ENCODE measurements at places on chromosomes 11 and 22.
A peak's percentile ranks its signal among the peaks of the same experiment; 100 is the strongest.

- no peak for DNase-seq
Measured at GRCh38 chr11:104916442-104916841, 18.2 kb upstream of the CASP12 start.

- DNase-seq, result peak; percentile 72
Measured at GRCh38 chr11:67354075-67355022, 1.0 kb upstream of the POLD4 start.

DNA sequence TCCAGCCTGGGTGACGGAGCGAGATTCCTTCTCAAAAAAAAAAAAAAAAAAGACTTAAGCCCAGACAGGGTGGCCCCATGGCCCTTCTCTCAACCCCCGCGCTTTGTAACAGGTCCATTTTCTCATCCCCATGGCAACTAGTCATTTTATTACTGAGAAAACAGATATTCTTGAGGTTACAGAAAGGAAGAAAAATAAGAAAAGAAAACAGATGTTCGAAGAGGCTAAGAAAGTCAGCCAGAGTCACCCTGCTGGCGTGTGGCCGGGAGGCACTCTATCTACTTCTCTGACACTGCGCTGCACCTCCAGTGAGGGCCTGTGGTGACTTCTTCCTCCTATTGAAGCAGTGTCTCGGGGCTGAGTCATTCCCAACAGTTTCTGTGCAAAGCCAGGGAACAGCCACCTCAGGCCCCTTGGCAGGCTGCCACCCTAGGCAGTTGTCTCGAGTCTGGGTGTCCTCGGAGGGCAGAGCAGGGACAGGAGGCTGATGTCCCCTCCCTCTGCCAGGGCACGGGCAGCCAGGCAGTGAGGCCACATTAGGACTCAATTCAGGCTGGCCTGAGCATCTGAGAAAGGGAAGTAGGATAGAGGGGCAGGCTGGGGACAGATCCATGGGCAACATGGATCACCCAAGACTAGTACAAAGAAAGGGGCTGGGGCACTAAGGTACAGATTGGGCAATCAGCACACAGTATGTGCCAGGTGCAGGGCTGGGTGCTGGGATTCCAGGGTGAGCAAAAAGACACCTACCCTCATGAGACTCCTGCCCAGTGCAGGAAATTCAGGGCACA is 16.4 kb upstream of the SYVN1 start:
- DNase-seq, result peak; percentile 81

DNA sequence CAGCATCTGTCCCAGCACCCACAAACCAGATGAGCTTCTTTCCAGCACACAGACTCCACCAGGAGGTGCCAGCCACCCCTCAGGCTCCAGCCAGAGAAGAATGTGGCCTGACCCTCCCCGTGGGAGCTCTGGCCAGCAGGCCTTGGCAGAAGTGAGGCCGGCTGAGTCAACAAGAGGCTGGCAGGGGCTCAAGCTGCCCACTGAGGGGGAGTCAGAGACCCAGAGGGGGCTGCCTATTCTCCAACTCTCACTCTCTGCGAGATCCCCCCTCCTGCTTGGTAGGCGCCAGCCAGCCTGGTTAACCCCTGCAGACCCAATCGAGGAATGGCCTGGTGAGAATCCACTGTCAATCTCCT is 10.6 kb upstream of the CDC42EP1 start:
- no peak for DNase-seq

GRCh38 chr11:35746356-35747153 is 84.0 kb downstream of the TRIM44 start:
- DNase-seq, result no peak

GRCh38 chr11:95792200-95792599 is 1.9 kb downstream of the CEP57 start:
- DNase-seq, result no peak

DNA sequence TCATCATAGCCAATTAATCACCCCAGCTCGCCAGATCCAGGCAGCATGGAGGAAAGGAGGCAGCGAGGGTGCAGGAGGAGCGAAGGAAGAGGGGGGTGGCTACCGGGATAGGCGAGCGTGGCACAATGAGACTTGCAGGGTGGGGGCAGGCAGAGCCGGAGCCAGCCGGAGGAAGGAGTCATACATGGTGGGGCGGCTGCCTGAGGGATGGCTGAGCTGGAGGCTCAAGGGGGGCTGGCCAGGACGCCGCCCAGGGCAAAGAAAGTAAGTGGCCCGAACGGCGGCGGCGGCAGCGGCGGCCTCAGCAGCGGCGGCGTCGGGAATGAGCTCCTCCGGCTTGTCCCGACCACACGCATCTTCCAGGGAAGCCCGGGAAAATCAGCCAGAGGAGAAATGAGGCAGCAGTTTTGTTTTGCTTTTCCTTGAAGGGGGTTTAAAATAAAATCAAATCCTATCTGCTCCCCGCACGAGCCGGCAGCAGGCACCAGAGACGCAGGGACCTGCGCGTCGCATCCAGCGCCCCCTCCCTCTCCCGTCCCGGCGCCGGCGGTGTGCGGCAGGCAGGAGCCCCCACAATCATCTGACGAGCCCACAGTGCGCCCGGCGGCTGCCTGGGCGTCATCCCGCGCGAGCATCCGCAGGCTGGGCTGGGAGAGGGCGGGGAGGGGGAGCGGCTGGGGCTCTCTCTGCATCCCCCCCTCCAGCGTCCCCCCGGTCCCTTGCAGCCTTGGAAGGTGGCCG is 263.6 kb downstream of the CTTN start:
- DNase-seq, result peak; percentile 74

DNA sequence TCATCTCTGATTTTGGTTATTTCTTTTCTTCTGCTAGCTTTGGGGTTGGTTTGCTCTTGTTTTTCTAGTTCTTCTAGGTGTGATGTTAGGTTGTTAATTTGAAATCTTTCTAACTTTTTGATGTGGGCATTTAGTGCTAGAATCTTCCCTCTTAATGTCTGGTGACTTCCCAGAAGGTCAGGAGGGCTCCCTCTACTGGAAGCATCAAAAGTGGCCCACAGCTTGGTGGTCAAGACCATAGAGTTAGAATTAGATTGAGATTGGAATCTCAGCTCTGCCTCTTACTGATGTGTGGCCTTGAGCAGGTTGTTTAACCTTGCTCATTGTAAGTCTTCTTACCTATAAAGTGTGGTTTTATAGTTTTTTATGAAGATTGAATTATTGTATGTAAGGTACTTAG is 99.3 kb downstream of the FDX1 start:
- no peak for DNase-seq

- no peak for DNase-seq
Measured at GRCh38 chr11:43699870-43700269, 19.3 kb downstream of the HSD17B12 start.

GRCh38 chr11:30412509-30412908 is 89.6 kb downstream of the ARL14EP start:
- DNase-seq, result no peak

Measured in BE2C (cell line).